Anterior cingulate cortex (tissue), 58 donors: ENCODE measurements at places on chromosomes 1 and 21.
A peak's percentile ranks its signal among the peaks of the same experiment; 100 is the strongest.

- DNase-seq = no peak
Measured at GRCh38 chr1:156712626-156713025, 7.2 kb upstream of the CRABP2 start.

DNA sequence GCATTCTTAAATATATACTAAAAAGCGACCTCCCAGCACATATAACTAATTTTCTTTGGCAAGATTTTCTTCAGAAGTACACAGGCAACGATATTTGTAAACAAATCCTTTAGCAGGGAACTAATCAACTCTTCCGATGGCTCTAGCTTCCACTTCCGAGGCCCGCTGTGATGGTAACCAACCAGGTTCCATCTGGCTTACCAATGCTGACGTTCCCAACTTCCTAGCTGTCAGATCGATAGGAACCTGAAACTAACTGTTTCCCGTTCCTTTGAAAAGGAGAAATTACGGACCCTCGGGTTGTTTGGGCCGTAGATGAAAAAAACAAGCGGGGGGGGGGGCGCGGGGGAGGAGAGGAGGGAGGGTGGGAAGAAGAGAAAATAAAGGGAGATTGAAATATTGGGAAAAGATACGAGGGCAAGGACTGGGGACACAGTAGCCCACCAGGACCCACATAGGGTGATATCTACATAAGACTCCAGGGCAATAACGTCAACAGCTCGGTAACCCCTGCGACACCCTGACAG, 513 bp downstream of the GTF2B start:
- DNase-seq = peak; percentile 7

DNA sequence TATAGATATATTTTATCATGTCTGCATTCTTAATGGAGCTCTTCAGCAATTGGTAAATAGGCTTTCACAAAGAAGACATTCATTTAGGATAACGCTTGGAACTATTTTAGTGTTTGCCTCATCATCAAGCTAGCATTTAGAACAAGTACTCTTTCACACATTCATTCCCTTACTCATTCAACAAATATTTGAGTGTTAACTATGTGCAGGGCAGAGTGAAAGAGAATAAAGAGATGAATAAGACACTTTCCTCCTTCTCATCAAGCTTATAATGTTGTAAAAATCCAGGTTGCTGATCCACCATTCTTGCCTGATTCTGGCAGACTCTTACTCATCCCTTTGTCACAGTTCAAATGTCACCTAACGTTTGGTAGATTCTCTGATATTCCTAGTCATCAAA, 386.3 kb upstream of the BEND5 start:
- DNase-seq = no peak

DNA sequence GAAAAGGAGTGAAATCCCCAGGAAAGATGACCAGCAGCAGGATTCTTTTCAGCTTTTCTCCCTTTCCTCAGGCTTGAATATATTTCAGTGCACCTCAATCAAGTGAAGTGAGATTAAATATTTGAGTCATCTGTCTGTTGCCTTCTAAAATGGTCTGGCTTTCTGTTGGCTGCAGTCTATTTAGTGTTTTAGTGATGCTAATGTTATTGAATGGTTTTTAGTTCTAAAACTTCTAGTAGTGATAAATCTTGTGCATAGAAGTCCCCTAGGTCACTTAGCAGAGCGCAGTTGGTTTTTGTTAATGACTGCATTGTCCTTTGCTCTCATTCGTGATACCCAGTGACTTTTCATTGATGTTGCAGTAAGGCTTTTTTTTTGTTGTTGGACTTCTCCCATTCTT, 53.5 kb downstream of the ITSN1 start:
- DNase-seq = no peak

GRCh38 chr1:33123266-33123665, 42.3 kb downstream of the AZIN2 start:
- DNase-seq = no peak

- no peak for DNase-seq
Measured at GRCh38 chr1:95562230-95562629, 328.2 kb downstream of the RWDD3 start.

DNA sequence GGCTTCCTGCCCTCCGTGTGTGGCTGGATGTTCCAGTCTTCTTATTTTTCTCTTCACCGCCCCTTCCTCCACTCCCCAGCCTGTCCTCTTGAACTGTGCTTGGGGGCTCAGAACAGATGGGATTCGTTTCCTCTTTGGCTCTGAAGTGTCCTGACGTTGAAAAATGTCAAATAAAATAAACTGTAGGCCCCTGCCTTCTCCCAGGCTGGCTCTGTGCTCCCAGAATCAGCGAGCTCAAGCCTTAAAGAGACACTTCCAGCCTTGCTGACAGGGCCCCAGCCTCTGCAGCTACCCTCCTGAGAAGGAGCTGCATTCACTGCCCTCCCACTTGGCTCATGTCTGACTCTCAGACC, 104.2 kb upstream of the IPO9 start:
- no peak for DNase-seq

DNA sequence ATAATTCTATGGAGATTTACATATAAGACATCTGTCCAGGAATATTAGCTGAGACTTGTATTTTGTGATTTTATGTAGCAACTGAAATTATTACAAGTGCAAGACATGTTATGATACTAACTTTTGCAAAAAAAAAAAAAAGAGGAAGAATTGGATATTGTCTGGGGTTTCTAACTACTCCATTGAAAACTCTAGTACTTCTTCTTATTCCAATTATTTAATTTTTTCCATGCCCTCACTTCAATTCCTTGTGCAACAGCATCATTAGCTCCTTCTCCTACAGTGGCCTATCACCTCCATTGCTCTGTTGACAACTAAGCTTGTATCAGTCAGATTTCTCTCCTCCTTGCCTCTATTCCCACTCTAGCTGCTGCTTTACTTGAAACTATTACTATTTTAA, 126.6 kb downstream of the PTPRC start:
- DNase-seq = no peak

- DNase-seq = no peak
Measured at GRCh38 chr1:218711001-218711400, 365.9 kb downstream of the TGFB2 start.

DNA sequence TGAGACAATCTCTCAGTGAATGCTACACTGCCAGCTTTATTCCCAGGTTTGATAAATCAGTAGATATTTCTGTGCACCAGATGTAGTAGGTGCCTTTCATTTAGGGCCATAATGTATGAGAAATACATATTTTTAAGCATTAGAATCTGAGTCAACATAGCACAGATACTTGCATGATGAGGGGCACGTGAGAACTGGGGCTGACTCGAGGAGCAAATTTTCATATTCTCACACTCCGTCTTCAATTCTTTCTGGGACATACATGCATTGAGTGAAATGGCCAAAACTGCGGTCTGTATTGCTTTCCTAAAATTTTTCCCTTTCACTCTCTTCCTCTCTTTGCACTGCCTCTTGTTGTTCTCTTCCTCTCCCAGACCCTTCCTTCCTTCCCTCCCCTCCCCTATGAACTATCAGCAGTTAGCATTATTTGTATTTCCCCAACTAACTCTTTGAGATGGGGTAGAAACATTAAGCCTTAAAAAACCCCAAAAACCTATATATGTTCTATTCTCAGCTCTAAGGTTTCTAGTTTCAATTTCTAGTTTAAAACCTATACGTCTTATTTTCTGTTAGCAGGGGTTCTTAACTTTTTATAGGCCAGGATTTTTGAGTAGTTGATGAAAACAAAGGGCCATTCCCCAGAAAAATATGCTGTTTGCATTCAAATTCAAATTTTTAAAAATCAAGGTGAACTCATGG, 289.1 kb downstream of the PTBP2 start:
- no peak for DNase-seq

DNA sequence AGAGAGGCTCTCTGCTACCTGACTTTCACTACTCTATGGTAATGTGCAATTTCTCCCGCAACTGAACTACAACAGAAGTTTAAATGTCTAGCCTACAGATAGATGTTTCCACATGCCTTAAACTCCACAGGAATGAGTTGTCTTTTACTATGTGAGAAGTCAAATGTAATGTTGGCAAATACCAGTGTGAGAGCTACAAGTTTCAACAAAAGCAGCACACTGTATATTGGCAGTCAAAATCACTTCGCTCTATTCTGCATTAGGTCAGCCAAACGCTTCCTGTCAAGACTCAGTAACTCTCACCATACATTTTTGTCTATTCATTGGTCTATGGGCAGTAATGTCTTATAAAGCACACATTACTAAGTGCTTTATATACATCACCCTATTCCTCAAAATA, 41.9 kb downstream of the LUZP1 start:
- DNase-seq = no peak

- DNase-seq = no peak
Measured at GRCh38 chr1:65250826-65251225, 58.5 kb upstream of the DNAJC6 start.

DNA sequence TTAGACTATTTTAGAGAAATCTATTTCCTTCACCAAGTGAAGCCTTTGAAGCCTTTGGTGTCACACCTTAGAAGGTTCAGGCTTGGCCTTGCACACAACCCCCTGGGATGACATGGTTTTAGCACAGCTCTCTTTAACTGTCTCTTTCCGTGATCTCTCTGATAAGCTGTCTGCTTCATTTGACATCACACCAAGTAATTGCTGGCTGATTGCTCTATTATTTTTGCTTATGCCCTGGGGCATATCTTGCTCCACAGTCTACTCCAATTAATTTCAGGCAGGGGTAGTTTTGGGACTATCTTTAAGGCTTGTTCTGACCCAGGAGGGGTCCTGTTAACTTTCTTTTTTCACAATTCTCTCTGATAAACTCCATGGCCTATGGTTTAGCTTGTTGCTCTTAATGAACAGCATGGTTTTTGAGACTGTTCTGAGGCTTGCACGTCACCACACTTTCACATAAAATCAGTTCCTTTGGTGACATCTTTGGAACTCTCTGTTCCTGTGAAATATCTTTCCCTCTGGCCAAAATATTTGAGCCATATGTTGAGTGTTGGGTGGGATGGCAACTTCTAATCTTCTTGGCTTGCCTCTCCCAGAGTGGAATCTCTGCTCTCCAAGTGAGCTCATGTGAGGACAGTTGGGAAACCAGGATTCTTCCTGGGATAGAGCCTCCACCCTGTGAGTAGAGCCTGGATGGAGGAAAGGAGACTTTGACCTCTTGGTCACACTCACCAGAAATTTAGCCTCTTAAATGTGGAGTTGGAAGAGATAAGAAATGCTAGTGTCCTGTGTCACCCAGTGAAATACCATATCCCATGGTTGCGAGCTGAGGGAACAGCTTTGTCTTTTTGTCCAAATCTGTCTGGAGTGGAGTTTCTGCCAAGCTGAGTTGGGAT, 63.6 kb downstream of the MAP3K21 start:
- no peak for DNase-seq

- no peak for DNase-seq
Measured at GRCh38 chr21:44765231-44766013, 36.2 kb downstream of the UBE2G2 start.

- no peak for DNase-seq
Measured at GRCh38 chr1:115283681-115284146, 54.3 kb downstream of the NGF start.
